ENCODE measurements at places on chromosomes 3 and 15. TPM values are rescaled to one million over a fixed set of nuclear protein-coding genes. Genes with fewer than 3 reads are reported as not detected.

MESP2 gene
- not detected for total RNA-seq

DNA sequence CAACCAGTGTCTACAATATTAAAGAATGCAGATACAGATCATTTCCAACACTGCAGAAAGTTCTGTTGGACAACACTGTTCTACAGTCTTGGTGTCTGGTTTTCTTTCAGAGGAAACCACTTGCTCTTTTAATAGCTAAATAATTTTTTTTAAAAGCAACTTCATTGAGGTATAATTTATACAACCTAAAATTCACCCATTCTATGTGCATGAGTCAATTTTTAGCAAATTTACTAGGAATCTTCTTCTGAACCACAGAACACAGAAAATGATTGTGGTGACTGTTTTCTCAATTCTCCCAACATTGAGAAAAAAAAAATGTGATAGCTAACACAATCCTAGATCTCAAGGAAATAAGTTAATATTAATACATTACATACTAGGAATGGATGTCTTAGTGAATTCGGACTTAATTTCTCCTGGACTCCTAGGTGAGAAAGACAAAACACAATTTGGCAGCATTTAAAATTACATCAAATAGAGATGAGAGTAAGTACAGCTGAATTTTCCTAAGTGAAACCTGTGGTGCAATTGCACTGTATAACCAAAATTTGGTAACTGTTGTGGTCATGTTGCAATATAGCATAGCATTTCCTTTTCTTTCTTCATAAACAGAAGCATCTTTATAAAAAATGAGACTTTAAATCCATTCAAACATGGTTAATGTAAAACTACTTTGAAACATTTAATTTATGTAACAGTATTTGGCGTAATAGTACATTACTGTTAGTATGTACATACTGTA, 15.3 kb upstream of the PLCL2 start:
- DNase-seq = no peak
- no peaks in the 10 kb centered on the region for H3K4me1 ChIP-seq
- no peaks in the 10 kb centered on the region for H3K36me3 ChIP-seq
- H3K27me3 ChIP-seq = no peaks in the 10 kb centered on the region
- H3K4me3 ChIP-seq = no peak overlapping the region
- no peak overlapping the region for H3K27ac ChIP-seq

SLC12A1 gene
- total RNA-seq = not detected

- DNase-seq = no peak
- peaks cover 9% of the 10 kb centered on the region for H3K4me1 ChIP-seq
- H3K27me3 ChIP-seq = no peaks in the 10 kb centered on the region
Observed at GRCh38 chr15:80850941-80851451, 71.8 kb downstream of the CEMIP start.

DNA sequence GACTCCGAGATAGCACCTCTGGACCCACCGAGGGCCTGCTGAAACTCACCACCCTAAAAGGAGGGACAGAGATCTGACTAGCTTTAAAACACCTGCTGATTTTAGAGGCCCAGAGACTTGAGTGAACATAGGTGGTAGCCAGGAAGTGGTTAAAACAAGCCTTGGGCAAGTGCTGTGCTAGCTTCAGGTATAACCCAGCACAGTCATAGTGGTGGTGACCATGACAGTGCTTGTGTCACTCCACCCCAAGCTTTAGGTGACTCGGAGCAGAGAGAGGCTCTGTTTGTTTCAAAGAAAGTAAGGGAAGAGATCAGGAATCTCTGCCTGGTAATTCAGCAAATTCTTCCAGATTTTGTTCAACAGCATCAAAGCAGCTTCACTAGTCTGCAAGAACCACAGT, 641.1 kb upstream of the BCHE start:
- H3K27ac ChIP-seq = no peak overlapping the region
- no peaks in the 10 kb centered on the region for H3K36me3 ChIP-seq
- H3K27me3 ChIP-seq = no peaks in the 10 kb centered on the region
- no peak overlapping the region for H3K4me3 ChIP-seq
- DNase-seq = no peak

- DNase-seq = no peak
- no peak overlapping the region for H3K4me3 ChIP-seq
- no peak overlapping the region for H3K27ac ChIP-seq
- H3K36me3 ChIP-seq = no peaks in the 10 kb centered on the region
Observed at GRCh38 chr3:105526360-105527111, 159.8 kb downstream of the ALCAM start.

DIS3L gene
- 47.9 TPM for total RNA-seq

DNA sequence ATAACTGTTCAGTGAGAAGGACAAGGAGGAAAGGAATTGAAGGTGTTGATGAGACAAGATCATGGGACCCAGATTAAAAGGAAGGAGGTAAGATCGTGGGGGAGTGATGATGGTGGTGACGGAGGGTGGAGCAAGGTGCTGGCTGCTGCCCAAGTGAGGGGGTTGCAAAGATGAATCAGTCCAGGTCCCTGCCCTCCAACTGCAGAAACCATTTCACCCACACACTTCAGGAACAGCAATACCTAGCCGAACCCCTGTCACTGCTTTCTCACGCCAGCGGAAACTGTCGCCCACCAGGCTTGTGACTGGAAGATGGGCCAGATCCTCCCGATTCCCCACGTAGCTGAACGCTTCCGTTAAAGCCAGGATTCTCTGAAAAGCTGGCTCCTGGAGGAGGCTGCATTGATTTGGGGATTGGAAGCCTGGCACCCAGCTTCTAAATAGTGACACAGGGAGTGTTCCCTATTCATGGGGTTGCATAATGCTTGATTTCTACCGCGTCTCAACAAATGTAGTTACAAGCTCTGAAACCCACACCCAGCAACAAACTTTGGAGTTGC, 3.2 kb upstream of the LSG1 start:
- no peak overlapping the region for H3K4me3 ChIP-seq
- DNase-seq = no peak
- H3K27ac ChIP-seq = no peak overlapping the region
- peaks cover 20% of the 10 kb centered on the region for H3K4me1 ChIP-seq
- no peaks in the 10 kb centered on the region for H3K36me3 ChIP-seq

DNA sequence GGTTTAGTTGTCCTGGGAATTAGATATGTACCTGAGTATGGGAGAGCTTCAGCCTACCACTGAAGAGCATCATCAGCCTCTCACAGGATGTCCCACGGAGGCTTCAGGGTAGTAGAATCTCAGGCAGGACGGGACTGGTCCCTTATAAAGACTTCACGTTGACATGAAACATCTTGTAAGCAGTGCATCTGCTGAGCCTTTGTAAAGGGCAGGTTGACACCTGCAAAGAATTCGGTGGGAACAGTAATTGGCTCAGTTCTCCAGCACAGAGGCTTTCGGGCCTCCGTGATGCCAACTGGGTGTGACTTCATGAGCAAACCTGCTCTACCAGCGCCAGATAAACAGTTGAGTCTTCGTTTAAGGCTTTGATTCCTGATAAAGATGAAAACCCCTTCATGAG, 26.9 kb upstream of the AVEN start:
- no peak overlapping the region for H3K4me3 ChIP-seq
- no peak for DNase-seq
- no peaks in the 10 kb centered on the region for H3K4me1 ChIP-seq
- H3K36me3 ChIP-seq = no peaks in the 10 kb centered on the region

DNA sequence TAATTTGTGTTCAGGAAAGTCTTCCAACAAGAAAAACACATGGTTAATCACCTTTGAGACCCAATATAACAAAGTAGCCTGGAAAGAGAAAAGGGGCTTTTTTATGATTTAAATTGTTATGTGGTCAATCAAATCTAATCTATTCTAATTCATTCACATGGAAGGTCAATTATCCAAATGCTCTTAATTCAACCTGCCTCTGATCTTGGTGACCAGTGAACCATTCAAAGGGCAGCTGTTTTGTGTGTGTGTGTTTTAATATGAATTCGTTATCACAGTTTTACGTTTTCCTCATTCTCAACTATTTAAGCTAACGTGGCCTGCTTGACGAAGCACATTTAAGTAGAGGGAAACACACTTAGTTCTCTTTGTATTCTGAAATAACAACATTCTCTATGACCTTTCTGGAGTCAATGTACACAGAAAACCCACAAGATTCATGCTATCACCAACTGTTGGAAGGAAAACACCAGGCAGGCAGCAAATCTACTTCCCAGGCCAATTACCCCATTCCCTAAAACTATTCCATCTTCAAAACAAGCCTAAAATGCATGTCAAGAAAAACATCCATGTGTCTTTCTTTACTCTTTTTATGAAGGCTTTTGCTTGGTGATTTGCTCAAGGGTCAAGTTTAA, 195.4 kb downstream of the SUCLG2 start:
- no peak overlapping the region for H3K4me3 ChIP-seq
- no peaks in the 10 kb centered on the region for H3K27me3 ChIP-seq
- no peak overlapping the region for H3K27ac ChIP-seq
- peaks cover 2% of the 10 kb centered on the region for H3K4me1 ChIP-seq
- H3K36me3 ChIP-seq = no peaks in the 10 kb centered on the region

GRCh38 chr3:133162670-133163305, 124.6 kb downstream of the TMEM108 start:
- H3K27ac ChIP-seq = no peak overlapping the region
- no peaks in the 10 kb centered on the region for H3K4me1 ChIP-seq
- no peaks in the 10 kb centered on the region for H3K36me3 ChIP-seq
- no peak for DNase-seq

GRM7 gene
- 0.39 TPM for total RNA-seq

DNA sequence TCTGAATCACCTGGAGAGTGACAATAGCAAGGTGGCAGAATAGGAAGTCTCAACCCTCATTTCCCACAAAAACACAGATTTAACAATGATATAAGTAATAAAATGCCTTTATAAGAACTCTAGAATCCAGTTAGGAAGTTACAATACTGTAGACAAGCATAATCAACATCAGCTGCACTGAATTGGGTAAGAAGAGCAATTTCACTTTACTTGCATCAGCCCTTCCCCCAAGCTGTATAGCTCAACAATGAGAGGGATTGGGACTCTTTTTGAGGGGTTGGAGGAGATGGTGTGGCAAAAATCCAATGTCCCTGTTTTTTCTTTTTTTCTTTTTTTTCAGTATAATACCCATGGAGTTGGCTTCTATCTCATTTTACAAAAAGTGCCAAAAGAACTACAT, 63.1 kb downstream of the SERP1 start:
- no peaks in the 10 kb centered on the region for H3K27me3 ChIP-seq
- no peak overlapping the region for H3K27ac ChIP-seq
- no peak for DNase-seq
- H3K4me1 ChIP-seq = no peaks in the 10 kb centered on the region
- no peak overlapping the region for H3K4me3 ChIP-seq
- no peaks in the 10 kb centered on the region for H3K36me3 ChIP-seq
